ENCODE measurements at places on chromosomes 1 and 21.
A peak's percentile ranks its signal among the peaks of the same experiment; 100 is the strongest.

DNA sequence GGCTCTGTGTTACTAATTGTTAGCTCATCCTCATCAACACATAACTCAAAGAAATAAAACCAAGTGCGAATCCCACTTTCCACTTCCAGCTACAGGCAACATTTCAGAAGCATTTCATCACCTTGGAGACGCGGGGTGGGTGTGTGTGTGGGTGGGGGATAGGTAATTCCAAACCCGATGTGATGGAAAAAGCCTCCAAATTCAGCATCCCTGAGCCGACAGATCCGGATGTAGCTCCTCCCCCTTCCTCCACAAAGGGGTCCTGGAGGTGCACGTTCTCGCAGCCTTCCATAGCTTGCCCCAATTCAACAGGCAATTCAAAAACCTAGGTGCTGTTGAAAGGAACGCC is 486 bp downstream of the HSPA13 start:
- peak; percentile 35 for DNase-seq

GRCh38 chr21:17699524-17700189 is 87.0 kb upstream of the BTG3 start:
- no peak for DNase-seq

DNA sequence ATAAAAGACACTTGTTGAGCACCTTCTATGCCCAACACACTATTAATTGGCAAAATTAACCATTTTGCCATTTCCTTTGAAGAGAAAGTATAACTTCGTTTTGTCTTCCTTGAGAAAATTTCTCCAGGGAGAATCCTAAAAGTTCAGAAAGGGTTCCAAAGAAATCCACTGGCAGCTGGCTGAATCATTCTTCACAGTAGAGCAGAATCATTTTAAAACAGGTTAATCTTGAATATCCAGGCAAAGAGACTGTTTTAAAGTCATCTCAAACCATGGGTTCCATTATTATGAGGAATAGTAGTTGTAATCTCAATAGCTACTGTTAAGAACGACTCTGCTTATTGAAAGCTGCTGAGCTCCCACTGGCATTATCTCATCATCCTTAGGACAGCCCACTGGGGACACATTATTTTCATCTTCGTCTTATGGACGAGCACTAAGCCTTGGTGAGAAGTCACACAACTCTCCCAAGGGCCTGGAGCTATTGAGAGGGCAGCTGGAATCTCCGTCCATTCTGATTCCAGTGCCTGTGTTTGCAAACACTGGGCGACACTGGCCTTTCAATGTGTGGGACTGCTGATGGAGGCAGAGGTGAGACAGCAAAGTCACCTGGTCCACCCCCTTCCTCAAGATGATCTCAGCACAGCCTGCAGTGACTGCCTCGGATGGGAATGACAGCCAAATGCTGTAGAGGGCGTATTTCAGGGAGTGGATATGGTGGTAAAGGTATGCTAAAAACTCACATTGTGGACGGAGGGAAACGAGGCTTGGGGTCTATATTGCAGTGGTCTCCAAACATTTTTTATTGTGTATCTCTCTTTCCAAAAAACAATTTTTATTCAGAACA is 15.3 kb upstream of the PGBD5 start:
- no peak for DNase-seq

DNA sequence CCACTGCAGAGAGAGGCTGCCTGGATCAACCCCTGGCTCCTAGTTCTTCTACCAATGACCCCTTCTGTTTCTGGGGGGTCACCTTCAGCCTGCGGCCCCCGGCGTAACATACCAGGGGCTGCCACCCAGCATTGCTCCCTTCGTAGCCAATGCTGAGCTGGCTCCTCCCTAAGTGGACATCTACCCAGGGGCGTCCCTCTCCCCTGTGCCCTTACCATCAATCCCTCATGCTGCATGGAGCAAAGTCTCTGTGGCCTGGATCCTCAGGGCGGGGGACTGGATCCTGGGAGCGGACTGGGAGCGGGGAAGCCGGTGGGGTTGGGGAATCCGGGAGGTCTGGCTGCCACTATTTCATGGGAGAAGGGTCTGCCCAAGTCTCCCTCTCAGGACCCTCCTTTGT is 28.6 kb downstream of the TRIM67 start:
- DNase-seq: no peak

DNA sequence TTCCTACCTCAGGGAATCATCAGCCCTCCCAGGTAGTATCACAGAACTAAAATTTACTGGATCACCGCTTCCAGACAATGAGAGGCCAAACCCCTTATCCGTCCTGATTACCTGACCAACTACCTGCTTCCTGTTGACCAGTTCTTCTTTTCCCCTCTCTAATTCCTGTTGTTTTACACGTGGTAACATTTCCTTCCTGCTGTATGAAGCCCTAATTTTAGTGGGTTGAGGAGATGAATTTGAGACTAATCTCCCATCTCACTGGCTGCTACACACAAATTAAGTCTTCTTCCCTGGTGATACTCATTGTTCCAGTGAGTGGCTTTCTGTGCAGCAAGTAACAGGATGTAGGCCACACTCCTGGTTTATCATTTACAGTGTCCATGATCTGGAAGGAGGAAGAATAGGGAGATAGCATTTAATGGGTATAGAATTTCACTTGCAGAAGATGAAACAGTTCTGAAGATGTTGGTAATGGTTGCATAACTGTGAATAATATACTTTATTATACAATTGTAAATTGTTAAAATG is 2112.9 kb downstream of the NCAM2 start:
- DNase-seq: no peak

GRCh38 chr1:75092141-75092540 is 42.0 kb upstream of the LHX8 start:
- DNase-seq: no peak

DNA sequence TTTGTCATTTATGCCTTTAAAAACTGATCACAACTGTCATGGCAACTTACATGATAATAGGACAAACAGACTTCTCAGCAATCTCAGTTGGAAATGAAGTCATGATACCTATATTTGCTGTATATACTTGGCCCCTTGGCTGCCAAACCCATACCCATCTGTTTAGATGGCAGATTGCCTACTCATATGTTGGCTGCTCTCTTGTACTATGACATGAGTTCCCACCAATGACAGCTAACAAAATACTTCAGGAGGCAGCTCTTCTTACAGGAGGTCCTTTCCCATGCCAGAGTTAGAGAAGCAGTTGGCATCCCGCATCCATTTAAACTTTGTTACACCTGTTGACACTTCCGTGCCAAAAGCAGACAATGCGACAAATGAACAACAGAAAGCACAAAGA is 603.1 kb upstream of the ADGRL2 start:
- no peak for DNase-seq

GRCh38 chr1:66850989-66851388 is 49.9 kb upstream of the INSL5 start:
- DNase-seq: no peak

GRCh38 chr1:235111107-235111506 is 17.5 kb downstream of the TOMM20 start:
- DNase-seq: no peak

DNA sequence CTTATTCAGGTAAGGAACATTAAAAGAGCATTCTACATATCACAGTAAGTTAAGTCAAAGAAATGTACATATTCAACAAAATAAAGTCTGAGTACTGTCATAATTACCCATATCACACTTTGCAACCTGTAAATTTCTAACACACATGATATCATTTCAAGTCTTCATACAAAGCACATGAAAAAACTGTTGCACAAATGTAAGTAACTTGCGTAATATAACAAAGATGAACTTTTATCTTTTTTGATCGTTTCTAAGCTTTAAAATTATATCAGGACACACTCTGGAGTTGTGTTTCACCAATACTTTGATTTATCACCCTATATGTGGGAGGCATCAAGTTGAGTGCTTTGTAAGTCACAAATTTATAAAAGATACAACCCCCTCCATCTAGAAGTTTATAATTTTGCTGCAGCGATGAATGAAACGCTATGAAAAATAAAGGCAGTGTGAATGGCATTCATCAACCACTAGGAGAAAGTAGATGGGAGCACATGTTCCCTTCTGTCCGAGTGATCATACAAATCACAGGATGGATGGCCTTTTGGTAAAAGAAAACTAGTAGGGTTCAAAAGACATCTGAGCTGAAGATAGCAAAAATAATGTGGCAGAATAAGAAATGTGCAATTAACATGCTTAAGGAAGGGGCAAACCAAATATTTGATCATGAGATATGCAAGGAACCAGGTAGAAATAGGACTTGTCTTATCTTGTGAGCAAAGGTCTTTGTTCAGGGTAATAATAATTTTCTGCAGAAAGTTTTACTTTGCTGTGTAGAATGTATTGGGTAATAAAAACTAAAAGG is 27.5 kb downstream of the NRIP1 start:
- no peak for DNase-seq

- no peak for DNase-seq
These were observed 282.1 kb upstream of the BRINP3 start for GRCh38 chr1:190759807-190760206.

- DNase-seq: no peak
These were observed 258.1 kb downstream of the HHAT start for GRCh38 chr1:210586771-210587170.
